ENCODE measurements at places on chromosomes 4 and X. TPM values are rescaled to one million over a fixed set of nuclear protein-coding genes. Genes with fewer than 3 reads are reported as not detected.

GNRHR gene
- not detected for total RNA-seq

FLNA gene
- total RNA-seq: 1,760 TPM

CENPE gene
- total RNA-seq: 1.9 TPM

ZNF674 gene
- 3.0 TPM for total RNA-seq

PCYT1B gene
- total RNA-seq: 0.54 TPM

GC gene
- total RNA-seq: 1.6 TPM

SUPT20HL2 gene
- not detected for total RNA-seq

LRCH2 gene
- 2.9 TPM for total RNA-seq

SASH3 gene
- 22.6 TPM for total RNA-seq

JCHAIN gene
- 377 TPM for total RNA-seq

SOD3 gene
- total RNA-seq: 175 TPM

RRH gene
- 0.46 TPM for total RNA-seq

FAM53A gene
- total RNA-seq: 0.59 TPM

LPAR4 gene
- not detected for total RNA-seq

EGFL6 gene
- total RNA-seq: 8.3 TPM

DNA sequence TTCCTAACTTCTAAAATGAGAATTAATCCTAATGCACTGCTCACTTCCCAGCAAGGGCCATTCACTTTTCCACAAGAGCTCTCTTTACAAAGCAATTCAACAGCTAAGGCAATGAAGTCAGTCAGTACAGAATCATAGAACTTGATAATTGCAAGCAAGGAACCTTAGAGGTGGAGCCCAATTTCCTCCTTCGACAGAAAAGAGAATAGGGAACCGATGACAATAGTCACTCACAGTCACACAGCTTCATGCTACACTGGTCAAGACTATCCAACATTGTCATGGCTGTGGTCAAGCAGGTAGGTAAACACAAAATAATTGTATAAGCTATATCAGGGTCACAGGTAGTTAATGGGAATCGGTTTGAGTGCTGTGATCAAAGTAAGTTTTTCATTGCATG is 90.0 kb downstream of the ELOVL6 start:
- no peak for DNase-seq

GRCh38 chrX:964831-965416 is 247.5 kb downstream of the CRLF2 start:
- DNase-seq: no peak

- DNase-seq: no peak
Measured at GRCh38 chr4:19925516-19925915, 326.2 kb upstream of the SLIT2 start.

DNA sequence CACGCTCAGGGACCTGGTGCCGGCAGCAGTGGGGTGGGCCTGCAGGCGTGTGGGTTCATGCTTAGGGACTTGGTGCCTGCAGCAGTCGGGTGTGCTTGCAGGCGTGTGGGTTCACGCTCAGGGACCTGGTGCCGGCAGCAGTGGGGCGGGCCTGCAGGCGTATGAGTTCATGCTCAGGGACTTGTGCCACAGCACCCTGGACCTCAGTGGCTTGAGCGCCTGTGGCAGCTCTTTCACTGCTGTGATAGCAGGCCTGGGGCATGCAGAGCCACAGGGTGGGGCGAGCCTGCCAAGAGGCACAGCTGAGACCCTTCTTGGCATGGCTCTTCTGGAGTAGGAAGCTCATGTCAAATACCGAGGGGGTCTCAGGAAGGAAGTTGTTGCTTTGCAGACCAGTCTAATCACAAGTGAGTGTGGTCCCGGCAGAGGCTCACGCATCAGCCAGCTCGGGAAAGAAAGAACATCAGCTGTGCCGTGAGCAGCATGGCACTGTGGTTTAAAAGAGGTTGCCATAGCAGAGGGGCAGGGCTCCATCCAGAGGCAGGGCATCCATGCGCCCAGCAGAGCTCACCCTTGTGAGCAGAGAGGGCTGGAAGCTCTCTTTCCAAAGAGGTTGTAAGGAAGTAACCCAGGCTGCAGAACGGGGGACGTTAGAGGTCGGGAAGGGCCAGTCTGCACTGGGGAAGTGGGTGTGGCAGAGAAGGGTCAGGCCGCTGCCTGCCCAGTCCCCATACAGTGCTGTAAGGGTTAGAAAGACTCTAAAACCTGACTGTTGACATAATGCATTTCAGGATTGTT is 21.1 kb downstream of the PIGG start:
- peak; percentile 53 for DNase-seq

DNA sequence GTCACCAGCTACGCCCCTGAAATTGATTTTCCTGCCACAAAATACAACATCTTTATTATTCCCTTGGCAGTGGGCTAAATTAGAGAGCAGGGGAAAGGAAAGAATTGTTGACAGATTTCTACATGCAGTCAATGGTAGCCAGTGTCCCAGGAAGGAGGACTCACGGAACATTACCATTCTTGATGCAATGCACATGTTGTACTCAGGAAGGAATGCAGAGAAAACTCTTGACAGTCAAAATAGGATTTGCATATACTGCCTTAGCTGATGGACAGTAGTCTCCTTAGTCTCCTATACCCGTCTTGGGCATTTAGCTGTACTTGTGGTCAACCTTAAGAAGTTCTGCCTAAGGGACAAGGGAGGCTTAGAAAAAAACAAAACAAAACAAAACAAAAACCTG is 158.0 kb upstream of the GYPA start:
- DNase-seq: no peak

- no peak for DNase-seq
Measured at GRCh38 chr4:185227713-185228278, 18.4 kb downstream of the SNX25 start.

GRCh38 chr4:36208893-36209473 is 35.3 kb downstream of the ARAP2 start:
- no peak for DNase-seq

DNA sequence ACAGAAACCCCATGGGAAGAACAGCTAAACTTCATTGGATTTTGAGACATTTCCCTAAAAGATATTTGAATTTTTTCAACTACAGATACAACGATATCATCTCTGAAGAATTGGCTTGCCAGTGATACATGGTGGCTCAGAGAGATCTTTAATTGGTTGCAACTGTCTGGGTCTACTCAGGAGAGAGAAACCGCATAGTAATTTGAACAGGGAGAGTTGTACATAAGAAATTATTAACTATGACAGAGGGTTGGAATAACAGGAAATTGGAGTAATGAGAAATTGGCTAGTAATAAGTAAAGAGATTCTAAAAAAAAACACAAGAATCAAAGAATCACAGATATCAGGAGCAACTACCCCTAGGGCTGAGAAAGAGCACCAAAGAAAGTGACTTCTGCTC is 118.4 kb downstream of the KLHL13 start:
- no peak for DNase-seq

DNA sequence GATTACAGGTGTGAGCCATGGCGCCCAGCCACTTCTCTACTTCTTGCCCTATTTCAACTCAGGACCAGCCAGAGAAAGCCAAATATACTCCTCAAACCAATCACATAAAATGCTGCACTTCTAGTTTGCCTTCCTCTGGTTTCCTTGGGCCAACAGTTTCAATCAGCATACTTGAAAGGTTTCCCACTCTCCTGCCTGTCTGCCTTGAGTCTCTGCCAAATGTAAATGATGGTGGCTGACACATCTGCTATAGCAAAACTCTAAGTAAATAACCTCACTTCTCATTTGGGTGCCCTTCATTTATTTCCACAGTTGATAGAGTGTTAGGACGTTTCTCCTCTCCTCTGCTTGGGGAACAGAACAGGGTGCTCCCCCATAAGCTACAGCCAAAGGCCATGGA is 36.4 kb upstream of the PPA2 start:
- no peak for DNase-seq

- peak; percentile 88 for DNase-seq
Measured at GRCh38 chrX:153925739-153926551, at the start of gene ARHGAP4. TSS of gene ARHGAP4 (minus strand) at chrX:153926264. CDS start at chrX:153926202, 62 bp downstream.

DNA sequence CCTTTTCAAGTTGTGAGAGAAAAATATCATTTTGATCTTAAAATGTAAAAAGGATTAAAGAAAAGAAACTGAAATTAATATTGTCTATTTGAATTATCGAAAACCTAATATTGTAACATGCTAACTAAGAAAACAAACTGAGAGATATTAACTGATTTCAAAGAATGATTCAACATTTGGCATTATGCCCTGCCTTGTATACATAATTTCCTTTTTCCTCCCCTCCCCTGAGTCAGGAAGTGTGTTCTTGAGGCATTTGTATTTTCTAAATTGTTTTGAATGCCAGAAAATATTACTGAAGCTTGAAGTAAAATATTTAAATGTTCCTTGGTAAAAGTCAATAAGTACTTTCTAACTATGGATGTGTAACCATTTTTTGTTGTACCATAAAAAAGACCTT is 49.4 kb downstream of the RPS6KA3 start:
- DNase-seq: no peak

- DNase-seq: no peak
Measured at GRCh38 chrX:133308499-133308897, 90.3 kb upstream of the TFDP3 start.

GRCh38 chrX:81195259-81195658 is 6.5 kb downstream of the HMGN5 start:
- no peak for DNase-seq

DNA sequence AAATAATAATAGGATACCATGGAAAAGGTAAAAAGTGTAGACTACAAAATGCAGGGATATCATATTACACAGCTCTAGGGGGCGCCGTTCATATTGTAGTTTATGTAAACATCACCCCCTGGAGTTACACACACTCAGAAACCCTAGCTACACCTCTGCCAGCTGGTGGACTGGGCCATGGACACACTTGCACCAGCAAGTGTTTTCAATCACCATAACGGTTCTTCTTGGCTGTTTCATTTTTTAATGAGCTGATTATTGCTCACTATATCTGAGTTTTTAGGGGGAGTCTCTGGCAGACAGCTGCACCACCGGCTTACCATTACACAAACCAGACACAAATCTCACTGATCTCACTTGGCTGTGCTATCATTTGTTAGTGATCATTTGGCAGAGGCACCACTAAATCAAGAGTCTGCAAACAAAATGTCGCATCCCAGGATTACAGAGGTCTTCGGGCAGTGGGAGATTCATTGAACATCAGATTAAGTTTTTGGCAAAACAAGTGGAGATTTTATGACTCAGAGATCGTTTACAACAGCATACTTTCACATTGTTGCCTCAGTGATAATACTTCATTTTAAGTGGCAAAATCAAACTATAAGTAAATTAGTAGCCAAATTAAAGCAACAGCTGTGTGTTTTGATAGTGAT is 185.7 kb downstream of the UNC5C start:
- no peak for DNase-seq

- DNase-seq: no peak
Measured at GRCh38 chr4:13218326-13218958, 265.7 kb downstream of the RAB28 start.

GRCh38 chrX:129749069-129749468 is 10.3 kb downstream of the XPNPEP2 start:
- no peak for DNase-seq

DNA sequence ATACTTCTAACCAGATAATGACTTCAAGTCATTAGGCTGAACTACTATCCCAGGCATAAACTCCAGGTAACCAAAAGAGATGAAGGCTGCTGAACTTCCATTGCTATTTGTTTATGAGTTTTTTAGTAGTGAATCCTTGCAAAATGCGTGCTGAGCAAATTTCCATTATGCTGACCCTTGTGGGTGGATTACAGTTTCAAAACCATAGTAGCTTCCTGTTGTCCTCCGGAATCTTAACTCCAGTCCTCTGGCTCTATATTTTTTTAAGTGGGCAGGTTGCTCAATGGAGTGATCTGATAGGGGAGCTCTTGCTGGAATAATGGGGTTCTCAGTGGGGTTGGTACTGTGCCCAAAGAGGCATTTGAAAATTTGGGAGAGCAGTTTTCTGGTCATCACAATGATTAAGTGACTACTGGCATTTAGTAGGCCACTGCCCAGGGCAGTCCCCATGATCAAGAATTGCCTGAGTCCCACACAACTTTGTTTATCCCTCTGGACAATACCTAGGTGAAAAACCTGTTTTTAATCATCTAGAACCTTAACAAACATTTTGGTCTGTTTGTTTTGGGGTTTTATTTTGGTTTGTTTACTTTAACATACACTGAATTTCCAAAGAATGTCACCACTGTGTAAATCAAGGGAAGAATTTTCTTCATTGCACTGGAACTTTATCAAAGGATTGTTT is 302.3 kb upstream of the GATB start:
- DNase-seq: no peak

DNA sequence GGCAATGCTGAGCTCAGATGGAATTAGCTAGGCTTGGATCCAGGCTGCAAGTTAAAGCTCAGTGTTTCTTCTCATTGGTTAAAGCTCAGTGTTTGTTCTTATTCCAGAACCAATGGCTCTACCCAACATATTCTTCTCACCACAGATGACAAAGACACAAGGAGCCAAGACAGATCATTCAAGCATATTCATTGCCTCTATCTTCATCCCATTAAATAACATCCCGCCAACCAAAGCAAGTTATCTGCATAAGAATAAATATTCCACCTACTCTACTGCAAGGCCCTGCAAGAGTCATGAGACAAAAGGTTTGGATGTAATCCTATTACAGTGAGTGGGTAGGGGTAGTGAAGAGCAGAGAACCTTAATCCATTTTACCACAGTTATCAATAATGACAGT is 766.5 kb downstream of the C4orf33 start:
- DNase-seq: no peak

- DNase-seq: no peak
Measured at GRCh38 chr4:147747787-147748454, 16.0 kb downstream of the ARHGAP10 start.

DNA sequence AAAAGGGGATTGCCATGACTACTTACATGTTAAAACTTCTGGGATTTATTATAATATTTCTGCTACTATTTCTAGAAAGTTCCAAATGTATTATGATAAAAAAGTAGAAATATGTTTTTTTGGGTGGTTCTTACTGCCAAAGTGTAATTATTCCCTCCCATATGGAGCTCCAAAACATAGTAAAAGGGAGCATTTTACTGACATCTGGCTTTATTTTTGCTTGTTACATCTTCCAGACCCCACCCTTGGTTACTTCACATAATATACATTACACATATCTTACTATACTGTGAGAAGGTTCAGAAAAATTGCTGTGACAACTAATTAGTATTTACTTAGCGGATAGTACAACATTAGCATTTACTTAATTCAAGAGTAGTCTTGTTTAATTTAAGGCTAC is 205.1 kb upstream of the TLL1 start:
- no peak for DNase-seq

- DNase-seq: no peak
Measured at GRCh38 chr4:169071747-169072146, 61.7 kb upstream of the CBR4 start.

GRCh38 chrX:10133980-10134676 is 22.6 kb upstream of the CLCN4 start:
- DNase-seq: no peak

All from upper lobe of left lung (tissue), 6 donors.